Brain pericyte (primary cell): ENCODE measurements at places on chromosomes 5 and 9.

GRCh38 chr5:125719681-125720347, 703.4 kb upstream of the GRAMD2B start:
- peak; percentile 64 for DNase-seq

DNA sequence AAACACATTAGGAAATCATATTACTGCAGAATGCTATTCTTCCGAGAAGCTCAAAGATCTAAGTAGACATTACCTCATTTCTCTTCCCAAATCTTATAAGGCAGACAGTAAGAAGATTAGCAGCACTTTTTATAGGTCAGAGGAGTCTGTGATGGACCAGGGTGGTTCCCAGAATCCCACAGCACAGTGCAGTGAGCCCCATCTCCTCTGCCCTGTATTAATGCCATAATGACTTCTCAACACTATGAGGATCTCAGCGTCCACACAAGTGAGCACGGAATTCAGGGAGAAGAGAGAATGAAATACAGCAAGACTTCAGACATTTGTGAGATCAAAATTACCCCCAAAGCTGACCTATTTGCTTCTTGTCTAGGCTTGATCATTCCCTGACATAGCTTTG, 49.9 kb downstream of the PRUNE2 start:
- DNase-seq: no peak

GRCh38 chr5:125452991-125453390, 706.6 kb upstream of the ZNF608 start:
- no peak for DNase-seq

DNA sequence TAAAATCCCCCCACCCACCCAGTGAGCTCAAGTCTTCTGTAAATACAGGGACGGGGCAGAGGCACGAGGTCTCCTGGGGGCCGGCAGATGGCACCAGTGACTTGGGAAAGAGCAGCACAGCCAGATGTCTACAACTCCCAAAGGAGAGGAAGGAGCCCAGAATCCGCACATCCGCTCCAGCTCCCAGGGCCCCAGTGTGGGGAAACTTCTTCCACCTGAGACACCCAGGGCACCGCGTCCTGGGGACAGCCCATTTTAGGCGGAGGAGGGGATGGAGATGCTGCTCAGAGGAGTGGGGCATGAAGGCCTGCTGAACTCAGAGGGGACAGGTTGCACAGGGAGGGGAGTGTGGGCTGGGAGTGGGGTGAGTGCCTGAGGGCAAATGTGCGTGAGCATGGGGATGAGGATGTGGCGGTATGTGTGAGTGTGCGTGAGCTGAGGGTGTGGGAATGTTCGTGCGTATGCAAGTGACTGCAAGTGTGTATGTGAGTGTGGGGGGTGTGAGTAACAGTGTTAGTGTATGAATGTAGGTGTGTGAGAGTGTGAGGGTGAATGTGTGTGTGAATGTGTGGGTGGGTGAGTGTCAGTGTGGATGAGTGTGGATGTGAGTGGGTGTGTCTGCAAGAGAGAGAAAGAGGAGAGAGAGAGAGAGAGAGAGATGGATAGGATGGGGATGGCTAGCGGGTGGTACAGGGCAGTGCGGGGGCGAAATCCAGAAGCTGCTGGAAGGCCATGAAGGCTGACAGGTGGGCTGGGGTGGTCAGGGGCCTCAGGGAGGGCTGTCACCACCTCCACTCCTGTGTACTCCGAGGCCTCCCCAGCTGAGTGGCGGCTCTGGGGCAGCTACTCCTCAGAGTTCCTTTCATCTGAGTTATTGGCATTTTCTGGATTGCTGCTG, 63.5 kb downstream of the DUSP1 start:
- no peak for DNase-seq

- no peak for DNase-seq
These were observed 1313.7 kb downstream of the PTPRD start for GRCh38 chr9:9299134-9299533.

DNA sequence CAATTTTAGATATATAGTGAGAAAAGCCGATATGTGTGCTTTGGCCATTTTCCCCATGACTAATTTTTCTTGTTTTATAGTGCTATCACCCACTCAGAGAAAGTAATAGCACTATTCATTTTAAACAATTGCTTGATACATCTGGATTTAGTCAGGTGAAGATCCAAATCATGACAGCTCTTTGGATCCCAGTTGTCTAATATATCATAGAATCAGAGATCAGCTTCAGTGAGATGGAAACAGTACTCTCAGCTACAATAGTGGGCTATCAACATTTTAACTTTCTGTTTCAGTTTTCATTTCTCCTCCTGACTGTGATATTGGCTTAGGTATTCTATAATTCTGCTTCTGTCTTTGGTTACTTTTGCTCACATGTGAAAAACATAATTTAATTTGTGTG, 38.7 kb downstream of the VCAN start:
- DNase-seq: no peak

DNA sequence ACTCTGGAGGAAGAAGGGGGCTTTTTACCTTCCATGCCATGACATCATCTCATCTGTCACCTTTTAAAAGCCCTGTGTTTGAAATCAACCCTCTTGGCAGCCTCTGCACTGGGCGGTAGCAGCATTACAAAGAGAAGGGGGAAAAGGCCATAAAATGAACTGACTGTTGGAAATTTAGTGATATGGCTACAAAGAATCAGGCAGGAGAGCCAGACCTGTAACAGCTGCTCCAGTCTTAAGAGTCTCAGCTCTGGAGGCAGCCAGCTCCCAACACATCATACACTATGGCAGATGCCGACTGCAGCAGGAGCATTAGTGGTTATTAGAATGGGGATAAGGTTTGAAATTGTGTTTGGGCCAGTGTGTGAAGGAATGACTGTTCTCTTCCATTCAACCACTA, 257.5 kb downstream of the DMAC1 start:
- no peak for DNase-seq

- no peak for DNase-seq
These were observed 73.6 kb downstream of the ADRB2 start for GRCh38 chr5:148899993-148900392.

- no peak for DNase-seq
These were observed 4.6 kb downstream of the EPB41L4B start for GRCh38 chr9:109316207-109316640.

DNA sequence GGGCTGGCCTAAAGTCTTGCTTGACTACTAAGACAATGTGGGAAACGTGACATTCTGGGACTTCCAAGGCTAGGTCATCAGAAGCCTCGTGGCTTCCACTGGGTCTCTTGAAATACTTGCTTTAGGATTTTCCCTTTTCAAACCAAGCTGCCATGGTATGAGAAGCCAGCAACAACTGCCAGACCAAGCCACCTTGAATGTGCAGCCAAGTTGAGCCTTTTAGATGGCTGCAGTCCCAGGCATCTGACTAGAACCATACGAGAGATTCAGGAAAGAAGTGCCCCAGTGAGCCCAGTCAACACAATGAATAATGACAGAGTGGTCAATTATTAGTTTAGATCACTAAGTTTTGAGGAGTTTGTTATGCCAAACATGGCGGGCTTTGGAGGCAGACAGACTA, 143.3 kb downstream of the SLF1 start:
- no peak for DNase-seq
